Activated gamma-delta T cell treated with anti-CD3 and anti-CD28 coated beads, Interleukin-2, amount 50 U/mL, for 16 hours (primary cell): ENCODE measurements at places on chromosomes 12 and 14.

DNA sequence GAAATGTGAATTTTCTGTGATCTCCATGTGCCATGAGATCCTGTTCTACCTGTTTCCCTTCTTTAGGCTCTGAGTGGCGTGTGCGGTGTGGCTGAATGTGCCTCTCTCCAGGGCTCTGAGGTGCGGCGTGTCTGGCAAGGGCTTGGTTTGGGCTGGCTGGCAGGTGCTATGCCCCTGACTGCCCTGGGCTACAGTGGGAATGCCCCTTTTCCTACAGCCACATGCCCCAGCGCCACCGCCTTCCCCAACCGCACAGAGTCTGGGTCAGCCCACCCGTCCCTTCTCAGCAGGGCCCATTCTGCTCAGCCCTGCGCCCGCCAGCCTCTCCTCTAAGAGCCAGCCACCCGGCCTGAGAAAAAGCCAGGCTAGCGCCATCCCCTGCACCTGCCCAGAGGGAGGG lies 24.7 kb downstream of the BTBD6 start:
- no peak for DNase-seq

DNA sequence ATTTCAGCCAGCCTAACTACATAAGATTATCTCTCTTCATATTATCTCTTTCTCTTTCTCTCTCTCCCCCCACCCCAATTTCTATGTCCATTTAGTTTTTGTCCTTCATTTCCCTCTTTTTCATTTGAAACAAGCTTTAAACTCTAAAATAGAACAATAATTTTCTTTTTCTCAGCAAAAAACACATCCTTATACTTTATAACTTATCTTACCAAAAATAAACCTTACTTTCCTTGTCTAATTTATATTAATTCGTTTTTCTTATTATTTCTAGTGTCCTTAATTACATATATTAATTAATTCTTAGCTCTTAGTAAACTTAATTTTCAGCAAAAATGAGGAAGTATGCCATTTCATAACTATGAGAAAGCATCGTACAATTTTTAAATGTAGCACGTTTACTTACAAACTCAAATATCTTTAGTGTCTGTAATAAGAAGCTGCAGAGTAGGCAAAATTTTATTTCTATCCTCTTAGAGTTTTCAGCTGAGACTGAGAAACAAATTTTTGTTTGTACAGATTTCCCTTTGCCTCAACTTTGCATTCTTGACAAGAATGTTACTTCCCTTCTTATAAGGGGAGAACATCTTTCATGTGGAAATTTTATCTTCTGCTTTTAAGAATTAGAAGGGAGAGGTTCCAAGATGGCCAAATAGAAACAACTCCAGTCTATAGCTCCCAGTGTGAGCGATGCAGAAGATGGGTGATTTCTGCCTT lies 65.1 kb upstream of the ST8SIA1 start:
- no peak for DNase-seq

GRCh38 chr12:102043928-102044327 lies 17.9 kb downstream of the WASHC3 start:
- DNase-seq: no peak

DNA sequence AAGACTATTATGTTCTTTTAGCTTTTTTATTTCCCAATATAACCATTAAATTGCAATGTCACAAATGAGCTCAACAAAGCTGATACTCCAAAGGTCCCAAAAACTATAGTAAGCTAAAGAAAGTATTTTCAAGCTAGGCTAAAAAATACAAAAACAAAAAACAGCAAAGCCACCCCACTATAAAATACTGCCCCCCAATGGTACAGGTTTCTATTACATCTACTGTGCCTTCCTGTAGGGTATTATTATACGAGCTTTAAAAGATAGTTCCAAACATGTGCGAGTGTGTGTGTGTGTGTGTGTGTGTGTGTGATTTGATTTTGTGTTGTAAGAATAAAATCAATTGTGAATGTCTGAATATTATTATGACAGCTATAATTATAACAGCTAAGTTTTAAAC lies 1.1 kb downstream of the IFNG start:
- no peak for DNase-seq

DNA sequence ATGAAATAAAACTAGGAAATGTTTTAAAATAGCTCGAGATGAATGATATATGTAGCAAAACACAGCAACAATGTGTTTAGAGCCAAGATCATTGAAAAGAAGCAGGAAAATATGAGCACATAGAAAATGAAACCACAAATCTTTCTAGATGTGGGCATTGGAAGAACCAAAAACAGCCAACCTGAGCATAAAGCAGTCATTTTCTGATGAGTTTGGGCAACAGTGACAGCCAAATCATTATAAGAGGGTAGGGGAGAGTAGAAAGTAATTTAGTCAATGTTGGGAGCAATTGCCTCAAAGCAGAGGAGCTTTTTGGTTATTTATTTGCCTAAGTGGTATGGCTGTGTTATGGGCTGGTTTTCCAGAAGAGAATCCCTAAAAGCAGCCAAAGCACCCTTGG lies 8.8 kb upstream of the BICDL1 start:
- DNase-seq: no peak

DNA sequence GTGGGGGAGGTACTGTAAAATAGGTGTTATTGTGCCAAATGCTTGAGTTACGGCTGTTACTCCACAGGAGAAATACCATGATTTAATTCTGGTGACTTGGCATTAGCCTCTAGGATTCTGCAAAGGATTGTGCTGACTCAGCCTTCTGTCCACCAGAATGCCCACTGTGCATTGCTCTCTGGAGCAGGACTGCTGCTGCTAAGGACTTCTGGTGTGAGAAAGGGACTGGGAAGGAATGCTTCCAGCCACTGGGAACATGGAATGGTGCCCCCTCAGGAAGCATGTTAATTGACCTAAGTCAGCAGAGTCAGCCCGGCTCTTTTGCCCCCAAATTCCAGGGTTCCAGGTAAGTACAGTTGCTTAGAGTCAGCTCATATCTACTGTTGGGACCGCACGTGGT lies 32.9 kb downstream of the ZFHX2 start:
- DNase-seq: no peak

DNA sequence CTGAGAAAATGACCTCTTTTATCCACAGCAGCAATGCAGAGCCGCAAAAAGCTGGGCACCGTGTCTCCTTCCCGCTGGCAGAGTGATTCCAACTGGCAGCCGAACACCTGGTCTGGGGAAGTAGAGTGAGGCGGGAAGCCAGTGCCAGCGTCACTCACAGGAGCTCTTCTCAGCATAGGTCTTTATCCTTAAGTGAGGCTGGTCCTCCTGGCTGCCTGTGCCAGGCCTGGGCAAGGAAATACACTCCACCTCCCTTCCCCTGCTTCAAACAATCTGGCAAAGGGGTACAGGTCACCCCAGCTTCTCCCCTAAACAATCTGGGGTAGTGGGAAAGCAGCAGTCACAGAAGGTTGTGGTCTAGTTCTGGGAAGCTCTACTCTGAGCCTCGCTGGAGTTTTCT lies 4.8 kb downstream of the ARHGAP9 start:
- DNase-seq: no peak

DNA sequence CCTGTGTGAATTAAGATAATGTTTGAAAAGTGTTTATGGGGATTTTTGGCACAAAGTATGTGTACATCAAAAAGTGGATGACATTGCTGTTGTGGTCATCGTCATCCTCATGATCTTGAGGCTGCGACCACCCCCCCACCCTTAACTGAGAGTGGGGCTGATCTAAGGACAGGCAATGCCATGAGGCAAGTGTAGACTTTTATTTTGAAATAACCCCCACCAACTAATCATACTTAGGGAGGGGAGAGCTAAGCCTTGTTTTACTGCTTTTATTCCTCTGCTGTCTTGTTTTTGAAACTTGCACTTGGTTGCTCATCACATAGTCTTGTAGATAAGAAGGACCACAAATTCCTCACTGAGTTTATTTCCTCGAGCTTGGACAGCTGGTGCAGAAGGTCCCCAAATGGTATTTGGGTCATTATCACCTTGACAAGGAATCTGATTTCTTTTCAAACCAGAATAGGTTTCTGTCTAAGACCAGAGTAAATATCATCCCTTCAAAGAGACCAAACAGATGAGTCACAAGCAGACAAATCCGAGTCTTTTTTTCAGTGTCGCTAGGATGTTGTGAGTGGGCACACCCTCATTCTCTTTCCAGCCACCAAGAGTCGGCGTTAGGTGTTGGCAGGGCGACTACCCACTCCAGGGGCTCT lies 23.9 kb upstream of the SMOC1 start:
- no peak for DNase-seq

DNA sequence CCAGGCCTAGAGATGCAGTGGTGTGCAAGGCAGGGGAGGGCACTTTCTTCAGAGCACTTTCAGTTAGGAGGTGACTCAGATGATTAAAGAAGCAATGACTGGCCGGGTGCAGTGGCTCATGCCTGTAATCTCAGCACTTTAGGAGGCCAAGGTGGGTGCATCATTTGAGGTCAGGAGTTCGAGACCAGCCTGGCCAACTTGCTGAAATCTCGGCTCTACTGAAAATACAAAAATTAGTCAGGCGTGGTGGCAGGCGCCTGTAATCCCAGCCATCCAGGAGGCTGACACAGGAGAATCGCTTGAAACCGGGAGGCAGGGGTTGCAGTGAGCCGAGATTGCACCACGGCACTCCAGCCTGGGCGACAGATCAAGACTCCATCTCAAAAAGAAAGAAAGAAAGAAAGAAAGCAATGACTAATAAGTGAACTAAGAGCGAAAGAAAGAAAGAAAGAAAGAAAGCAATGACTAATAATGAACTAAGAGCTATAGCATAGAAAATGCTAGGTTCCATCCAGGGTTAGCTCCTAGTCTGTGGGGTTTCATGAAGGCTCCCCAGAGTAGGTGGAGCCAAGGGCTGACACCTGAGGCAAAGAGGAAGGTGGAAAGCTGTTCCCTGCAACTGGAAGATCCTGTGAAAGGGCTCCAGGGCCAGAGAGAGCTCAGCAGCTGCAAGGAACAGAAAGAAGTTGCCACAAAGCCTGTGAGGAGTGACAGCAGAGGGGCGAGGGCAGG lies 334.5 kb downstream of the CACNA1C start:
- DNase-seq: no peak

DNA sequence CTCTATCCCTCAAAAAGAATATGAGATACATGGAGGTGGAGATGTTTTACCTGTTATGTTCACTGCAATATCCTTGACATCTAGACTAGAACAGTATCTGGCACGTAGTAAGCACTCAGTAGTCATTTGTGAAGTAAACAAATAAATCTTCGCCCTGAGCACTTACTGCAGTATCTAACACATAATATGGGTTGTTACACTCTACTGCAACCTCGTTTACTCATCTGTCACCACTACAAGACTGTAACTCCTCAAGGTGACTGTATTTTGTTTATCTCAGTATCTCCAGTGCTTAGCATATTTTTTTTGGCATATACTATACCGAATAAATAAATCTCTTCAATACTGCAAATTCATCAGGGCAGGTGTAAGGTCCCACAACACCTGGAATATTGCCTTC lies 66.1 kb downstream of the WASHC3 start:
- DNase-seq: no peak

GRCh38 chr12:19002216-19002615 lies 127.3 kb upstream of the PLEKHA5 start:
- DNase-seq: no peak

DNA sequence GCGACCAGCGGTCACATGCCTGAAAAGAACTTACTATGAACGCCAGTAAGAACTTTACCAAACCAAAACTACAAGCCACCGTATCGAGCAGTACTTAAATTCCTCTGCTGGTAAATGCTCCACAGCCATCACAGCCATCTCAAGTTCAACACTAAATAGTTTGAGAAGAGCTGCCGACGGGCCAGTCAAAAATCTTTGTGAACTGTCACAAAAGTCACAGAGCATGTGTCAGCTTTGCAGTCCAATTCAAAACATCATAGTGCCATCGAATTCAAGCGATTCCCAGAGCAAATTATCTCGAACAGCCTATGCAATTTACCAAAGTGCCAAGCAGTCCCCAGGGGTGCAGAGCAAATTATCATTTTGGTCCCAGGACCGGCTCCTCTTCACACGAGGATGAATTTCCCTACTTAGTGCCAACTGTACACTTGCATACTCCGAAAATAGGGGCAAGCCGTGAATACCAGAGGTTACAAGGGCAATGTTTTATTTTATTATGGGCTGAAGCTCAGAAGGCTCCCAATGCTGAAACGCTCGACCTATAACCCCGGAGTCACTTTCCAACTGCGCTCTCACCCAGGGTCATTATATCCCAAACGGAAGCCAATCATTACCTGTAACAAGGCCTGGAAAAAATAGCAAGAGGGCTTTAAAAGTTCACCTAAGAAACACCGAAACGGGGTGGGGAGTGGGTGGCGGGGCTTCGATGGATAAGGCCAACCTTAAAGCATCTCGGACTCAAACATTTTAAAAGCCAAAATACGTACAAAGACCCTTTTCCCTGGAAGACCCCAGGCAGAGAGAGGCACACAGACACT lies 1.1 kb downstream of the LRP6 start:
- no peak for DNase-seq

- no peak for DNase-seq
Observed at GRCh38 chr12:79085106-79085682, 220.6 kb downstream of the SYT1 start.

DNA sequence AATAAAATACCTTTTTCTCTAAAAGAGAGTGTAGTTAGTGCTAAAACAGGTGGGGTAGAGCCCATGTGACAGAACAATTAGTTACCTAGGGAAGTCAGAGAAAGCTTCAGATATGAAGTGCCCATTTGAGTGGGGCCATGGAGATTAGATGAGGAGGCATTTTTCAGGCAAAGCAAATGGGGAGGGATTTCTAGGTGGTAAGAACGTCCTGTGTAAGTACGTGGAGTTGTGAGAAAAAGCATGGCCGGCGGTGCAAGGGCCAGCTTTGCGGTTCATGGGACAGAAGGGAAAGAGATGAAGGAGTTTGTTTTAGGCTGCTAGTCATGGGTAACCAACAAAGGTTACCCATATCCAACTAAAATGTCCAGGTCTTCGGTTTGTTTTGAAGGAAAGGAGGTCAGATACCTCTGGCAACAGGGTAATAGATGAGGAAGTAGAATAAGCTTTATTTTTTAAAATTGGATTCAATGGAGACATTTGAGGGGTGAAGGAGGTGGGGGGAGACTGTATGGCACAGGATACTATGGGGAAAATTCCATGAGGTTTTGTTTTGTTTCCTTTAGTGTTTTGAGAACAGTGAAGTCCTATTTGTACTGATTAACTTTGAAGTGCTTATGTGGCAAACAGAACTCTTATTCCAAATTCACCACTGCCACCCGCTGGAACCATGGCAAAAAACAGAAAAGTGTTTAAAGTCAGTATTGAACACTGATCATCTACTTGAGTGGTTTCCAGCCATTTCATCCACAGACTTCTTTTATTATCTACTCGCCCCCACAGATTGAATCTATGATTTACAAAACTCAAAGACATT lies 10.0 kb upstream of the SNRPF start:
- no peak for DNase-seq

- no peak for DNase-seq
Observed at GRCh38 chr12:128819293-128820144, 4.2 kb downstream of the SLC15A4 start.

- no peak for DNase-seq
Observed at GRCh38 chr14:88545256-88545655, 9.6 kb downstream of the PTPN21 start.

GRCh38 chr14:36520601-36521525 lies 831 bp upstream of the NKX2-1 start:
- DNase-seq: no peak

GRCh38 chr12:84069699-84070098 lies 842.9 kb downstream of the SLC6A15 start:
- no peak for DNase-seq

GRCh38 chr12:45671254-45671653 lies 58.3 kb upstream of the ARID2 start:
- no peak for DNase-seq
